ENCODE measurements at places on chromosomes 7 and 10.

DNA sequence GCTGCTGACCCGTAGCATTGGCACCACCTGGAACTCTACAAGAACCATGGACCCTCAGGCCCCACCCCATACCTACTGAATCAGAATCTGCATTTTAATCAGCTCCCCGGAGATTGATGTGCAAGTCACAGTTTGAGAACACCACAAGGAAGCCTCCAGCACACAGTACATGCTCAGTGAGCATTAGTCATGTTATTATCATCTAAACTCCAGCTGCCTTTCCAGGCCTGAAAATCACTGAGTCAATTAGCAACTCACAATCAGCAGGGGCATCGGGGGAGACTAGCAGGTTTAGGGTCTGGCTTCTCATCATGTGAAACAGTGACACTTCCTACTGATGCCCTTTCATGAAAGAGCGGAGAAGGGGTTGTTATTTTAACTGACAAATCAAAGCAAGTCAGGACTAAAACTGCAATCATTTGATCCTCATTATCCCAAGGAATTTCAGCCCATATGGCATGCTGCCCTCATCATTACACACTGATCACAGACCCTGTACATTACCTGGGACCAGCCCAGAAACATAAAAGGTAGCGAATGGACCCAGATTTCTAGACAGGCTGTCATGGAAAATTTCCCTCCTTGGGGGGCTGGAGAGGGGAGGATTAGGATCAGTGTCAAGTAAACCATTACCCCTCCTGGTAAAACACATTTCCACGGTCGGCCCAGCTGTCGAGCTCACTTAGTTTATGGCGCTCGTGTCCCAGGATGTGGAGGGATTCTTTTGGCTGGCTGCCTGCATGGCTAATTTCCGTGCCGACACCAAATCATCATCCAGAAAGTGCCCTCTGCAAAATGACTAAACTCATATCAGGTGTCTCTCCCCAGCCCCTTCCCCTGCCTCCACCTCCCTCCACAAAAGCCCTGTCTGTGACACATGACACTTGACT is 122.8 kb downstream of the PRLHR start:
- DNase-seq, result no peak

DNA sequence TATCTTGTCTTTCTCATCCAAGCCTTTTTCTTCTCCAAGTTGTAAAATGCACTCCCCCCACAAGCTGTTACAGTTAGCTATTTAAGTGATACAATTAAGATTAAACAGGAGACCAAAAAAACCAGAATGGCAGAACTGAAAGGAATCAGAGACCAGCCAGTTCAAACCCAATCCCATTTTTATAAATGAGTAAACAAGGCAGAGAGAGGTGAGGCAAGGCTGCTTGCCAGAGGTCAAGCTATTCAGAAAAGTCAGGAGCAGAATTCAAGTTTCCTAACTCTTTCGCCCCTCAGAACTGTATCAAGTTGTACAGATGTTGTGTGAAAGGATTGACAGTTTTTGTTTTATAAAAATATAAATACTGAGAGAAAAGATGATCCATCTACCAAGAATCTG is 90.2 kb downstream of the ZFAND4 start:
- DNase-seq, result no peak

DNA sequence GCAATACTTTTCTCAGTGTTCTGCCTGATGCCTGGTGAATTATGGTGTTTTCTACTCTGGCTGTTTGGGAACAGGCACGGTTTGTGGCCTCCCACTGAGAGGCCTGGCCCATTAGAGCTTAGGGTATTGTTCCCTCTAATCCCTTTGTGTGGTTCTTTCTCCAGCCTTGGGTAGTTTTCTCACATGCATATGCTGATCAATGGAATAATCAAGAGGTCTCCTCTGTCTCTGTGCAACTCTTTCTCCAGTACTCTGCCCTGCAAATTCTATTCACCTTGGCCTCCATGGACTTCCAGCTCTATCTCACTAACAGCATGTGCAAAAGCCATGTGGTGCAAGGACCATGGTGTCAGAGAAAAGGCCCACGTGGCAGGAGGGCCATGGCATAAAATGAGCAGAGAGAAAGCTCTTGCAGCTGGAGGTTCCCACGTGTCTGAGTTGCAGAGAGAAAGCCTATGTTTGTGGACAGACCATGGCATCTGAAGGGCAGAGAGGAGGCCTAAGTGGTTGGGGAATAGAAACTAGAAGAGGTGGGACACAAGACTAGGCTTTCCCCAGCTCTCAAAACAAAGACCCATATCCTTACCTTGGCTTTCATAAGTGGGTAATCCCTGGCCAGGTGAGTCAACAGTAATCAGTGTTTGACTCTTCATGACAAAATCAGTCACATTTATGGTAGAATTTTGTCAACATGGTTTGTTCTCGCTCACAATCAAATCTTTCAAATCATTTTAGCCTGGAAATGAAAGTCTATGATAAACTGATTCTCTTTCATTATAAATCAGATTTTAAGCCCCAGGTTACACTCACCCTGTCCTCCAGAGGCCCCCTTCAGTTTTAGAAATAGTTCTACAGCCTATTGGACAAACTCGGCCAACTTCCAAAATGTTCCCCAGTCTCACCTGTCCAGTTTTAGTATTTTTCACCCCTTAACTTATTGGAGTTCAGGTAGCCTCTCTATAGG is 17.3 kb downstream of the OPALIN start:
- no peak for DNase-seq

DNA sequence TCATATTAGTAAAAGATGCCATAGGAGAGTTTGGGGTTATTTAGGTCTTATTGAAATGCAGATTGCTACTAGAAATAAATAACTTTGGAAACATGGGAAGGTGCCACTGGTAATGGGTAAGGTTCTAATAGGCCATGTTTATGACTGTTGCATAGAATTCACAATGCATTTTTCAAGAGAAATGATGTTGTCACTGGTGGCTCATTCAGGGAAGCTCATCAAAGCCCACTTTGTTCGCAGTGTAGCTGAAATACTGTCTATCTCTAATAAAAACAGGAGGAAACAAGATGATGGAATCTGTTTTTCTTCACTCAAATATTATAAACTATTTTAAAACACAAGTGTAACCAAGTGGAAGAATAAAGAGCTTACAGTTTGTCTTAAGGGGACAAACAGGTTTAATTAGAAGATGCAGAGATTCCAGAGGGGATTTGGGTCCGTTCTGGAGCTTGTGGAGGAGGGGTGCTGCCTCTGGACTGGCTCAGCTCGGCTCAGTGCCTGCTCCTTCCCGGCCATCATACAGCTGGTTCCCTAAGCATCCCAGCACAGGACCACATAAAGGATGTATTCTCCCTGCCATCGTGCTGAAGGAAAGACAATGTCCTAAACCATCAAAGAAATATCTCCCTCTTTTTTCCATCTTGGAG is 20.4 kb downstream of the OPALIN start:
- DNase-seq, result no peak

DNA sequence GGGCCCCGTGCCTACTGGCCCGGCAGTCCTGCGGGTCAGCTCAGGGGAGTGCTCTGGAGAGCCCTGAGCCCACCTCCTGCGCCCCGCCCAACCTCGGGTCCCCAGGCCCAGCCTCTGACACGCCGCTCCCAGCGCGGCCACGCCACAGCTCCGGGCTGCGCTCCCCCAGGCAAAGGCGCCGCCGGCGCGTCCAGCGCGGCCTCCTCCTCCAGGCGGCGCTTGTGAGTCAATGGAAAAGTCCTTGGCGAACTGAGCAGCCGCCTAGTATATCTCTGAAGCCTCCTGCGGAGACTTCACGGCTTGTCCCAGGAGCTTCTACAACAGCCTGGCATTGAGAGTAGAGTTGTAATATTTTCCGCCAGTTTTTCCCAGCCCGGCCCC is 29.5 kb upstream of the BMS1 start:
- DNase-seq, result peak; percentile 39

- DNase-seq, result no peak
Measured at GRCh38 chr10:130800281-130800680, 511.2 kb downstream of the TCERG1L start.

- DNase-seq, result no peak
Measured at GRCh38 chr7:75945297-75946168, 30.6 kb downstream of the POR start.

GRCh38 chr10:98414578-98414931 is 427 bp downstream of the PYROXD2 start:
- DNase-seq, result no peak

- peak; percentile 87 for DNase-seq
Measured at GRCh38 chr10:96089670-96090462, 40.2 kb upstream of the ZNF518A start.

DNA sequence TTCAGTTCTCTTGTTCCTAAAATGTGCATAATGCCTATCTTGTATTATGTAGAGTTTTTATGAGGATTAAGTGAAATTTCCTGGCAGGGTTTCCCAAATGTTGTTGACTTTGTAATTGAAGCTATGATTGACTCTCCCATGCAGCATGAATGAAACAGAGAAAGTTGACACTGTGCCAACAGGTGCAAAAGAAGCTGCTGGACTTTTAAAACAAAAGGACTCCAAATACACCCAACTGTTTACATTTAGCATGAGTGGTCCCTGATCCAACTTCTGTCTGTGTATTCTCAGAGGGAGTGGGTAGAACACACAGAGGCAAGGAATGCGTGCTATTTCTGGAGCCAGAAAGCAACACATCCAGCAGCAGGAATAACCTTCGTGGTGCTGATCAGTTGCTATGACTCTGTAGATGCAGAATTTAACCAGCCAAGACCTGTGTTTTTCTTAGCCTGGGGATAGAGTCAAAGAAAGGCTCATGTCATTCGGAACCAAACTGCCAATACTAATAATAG is 14.4 kb upstream of the RBM20 start:
- DNase-seq, result no peak

GRCh38 chr10:111081595-111081994 is 4.8 kb downstream of the ADRA2A start:
- no peak for DNase-seq

DNA sequence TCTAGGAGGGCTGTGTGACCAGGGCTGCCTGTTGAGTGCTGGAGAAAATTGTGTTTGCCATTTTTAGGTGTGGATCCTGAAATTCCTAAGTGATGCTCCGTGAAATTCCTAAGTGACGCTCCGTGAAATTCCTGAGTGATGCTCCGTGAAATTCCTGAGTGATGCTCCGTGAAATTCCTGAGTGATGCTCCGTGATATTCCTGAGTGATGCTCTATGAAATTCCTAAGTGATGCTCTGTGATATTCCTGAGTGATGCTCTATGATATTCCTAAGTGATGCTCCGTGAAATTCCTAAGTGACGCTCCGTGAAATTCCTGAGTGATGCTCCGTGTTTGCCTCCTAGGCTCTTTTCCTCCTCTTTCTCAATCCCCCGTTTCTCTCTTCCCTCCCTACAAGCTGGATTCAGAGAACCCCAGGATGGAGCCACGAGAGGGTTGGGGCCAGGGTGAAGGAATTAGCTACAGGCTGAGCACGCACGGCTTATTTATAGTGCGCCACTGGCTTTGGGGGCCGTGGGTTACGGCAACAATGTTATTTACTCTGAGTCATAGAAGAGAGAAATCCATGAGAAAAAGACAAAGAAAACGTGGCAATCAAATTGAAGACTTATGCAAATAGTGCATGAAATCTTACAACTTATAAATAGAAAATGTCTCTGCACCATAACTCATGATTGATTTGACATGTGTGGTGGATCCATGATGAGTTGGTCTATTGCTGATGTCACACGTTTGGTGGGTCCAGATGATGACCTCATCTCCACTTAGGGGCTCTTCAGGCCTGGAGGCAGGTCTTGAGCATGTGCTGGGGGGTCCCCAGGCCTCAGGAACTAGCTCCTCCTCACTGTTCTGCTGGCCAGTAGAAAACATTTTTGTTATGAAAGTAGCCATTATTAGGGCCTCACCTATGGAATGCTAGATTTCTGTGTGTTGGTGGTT is 224.6 kb downstream of the WDR37 start:
- no peak for DNase-seq

Measured in activated gamma-delta T cell treated with anti-CD3 and anti-CD28 coated beads, Interleukin-2, amount 50 U/mL, for 16 hours (primary cell).